NCI-H1105 (cell line): ENCODE measurements at places on chromosomes 11 and 22.

DNA sequence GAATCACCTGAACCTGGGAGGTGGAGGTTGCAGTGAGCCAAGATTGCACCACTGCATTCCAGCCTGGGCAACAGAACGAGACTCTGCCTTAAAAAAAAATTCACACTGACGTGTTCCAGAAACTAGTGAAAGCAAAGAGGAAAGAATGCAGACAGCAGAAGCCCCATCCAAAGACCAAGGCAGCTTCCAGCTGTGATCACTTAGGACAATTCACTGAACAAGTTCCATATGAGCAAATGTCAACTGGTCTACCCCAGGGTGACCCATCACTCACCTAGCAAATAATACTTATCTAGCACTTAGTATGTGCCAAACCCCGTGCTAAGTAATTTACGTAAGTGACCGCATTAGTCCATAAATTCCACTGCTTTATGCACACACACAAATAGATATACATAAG, 138.9 kb downstream of the LARGE1 start:
- DNase-seq: no peak

- no peak for DNase-seq
Observed at GRCh38 chr11:133726542-133726941, 118.8 kb downstream of the SPATA19 start.

DNA sequence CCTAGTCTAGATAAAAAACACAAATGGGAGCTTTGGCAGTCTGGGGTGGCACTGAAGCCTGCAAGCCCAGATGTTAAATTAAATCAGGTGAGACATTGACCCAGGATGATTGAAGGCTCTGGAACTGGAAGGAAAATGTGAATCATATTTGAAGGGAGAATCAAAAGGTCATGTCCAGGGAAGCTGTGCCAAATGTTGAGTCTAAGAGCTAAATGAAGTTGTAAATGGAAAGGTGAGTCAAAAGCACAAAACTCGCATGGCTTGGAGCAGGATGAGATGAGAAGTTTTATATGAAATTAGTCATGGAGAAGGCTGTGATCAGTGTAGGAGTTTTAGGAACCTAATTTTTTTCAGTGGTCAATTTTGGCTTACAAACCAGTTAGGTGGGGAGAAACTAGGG, 301.1 kb downstream of the BLID start:
- no peak for DNase-seq

- no peak for DNase-seq
Observed at GRCh38 chr22:38177926-38178604, 3.6 kb downstream of the PLA2G6 start.

DNA sequence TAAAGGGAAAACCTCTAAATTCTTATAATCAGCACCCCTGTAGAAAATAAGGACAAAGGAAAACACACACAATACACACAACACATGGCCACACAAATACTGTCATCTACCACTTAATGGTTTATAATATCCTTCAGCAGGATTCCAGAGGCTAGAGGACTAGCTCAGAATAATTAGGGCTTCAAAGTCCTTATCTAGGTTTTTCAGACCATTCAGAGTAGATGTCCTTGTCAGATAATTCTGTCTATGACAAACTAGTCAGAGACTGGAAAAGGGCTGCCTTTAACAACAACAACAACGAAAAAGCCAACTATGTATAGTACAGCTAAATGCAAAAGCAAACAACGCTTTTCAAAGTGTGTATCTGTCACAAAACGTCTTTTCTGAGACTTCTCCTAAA, 456.5 kb upstream of the CNTN5 start:
- no peak for DNase-seq

DNA sequence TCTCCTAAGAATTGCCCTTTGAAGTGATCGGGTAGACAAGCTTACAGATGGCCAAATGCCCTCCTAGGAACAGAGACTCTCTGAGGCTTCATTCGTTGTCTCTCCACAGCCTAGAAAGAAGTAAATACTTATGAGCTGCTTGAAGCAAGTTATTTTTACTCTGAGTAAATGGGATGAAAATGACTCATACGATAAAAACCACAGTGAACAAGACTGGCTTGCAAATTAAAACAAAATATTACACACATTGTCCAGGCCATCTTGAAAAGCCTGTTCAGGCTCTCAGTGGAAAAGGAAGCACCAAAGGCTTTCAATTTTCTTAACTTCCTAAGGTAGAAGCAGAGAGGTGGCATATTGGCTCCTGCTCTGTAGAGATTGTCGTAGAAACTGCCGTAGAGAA, 294.2 kb downstream of the NELL1 start:
- no peak for DNase-seq

GRCh38 chr22:48265000-48265625, 1502.7 kb downstream of the TBC1D22A start:
- no peak for DNase-seq

GRCh38 chr22:27537501-27537900, 264.1 kb downstream of the MN1 start:
- DNase-seq: no peak

- DNase-seq: no peak
Observed at GRCh38 chr11:69419662-69420395, 61.6 kb upstream of the LINC01488 start.

DNA sequence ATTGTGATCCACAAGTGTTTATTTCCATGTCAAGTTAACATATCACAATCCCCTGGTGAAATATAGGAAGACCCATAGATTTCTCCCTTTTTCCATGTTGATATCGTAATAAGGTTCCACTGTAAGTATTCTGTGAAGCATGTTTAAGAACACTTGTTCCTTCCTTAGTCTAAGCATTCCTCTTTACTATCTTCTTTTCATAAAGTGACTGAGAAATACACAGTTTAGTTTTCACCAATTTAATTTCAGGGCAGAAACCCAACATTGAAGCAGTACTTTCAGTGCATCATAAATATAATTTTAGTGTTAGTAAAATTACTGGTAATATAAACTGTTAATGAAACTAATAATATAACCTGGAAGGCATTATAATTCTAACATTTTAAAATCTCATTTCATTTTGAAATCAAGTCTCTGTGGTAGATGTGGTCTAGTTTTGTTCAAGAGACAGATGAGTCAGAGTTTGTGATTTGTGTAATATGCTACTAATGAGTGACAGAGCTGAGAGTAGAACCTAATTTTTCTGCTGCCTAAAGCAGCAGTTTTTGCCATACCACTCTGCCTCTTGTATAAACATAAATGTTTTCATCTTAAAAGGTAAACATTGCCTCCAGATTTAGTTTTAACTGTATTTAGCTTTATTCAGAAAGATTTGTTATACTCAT, 79.4 kb downstream of the ATM start:
- no peak for DNase-seq

GRCh38 chr11:111557425-111558111, 17.0 kb downstream of the LAYN start:
- no peak for DNase-seq

DNA sequence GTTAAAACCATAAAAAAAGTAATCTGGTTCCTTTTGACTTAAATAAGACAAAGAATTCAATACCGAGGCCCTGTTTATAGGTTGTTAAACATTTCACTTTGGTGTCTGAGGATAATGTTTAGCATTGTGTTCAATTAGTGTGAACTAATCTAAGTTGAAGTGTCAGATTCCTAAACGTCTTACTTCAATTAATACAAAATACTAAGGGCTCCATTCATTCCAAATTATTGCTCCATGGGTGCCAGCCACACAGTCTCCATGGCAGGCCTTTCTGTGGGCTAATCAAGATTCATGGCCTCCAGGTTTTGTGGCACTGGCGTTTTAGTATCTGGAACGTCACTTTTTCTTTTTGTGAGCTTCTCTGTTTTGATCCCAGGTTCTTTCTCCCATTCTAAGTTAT, 89.4 kb downstream of the TMEM135 start:
- DNase-seq: no peak

GRCh38 chr22:32177221-32177765, 18.2 kb upstream of the C22orf42 start:
- no peak for DNase-seq

DNA sequence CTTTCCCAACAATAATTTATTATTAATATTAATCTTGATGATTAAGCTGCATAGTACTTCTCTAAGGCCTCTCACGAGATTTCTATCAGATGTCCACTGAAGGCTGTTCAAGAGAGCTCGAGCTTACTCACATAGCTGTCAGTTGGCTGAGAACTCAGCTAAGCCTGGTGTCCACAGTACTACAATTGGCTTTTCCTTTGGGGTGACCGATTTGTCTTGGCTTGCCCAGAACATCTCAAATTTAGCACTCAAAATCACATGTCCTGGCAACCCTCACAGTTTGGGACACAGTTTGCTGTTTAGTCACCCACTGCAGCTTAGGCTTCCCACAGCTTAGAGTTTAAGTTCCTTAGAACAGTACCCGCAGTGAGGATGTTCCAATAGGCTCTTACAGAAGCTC, 96.5 kb downstream of the LUZP2 start:
- DNase-seq: no peak

DNA sequence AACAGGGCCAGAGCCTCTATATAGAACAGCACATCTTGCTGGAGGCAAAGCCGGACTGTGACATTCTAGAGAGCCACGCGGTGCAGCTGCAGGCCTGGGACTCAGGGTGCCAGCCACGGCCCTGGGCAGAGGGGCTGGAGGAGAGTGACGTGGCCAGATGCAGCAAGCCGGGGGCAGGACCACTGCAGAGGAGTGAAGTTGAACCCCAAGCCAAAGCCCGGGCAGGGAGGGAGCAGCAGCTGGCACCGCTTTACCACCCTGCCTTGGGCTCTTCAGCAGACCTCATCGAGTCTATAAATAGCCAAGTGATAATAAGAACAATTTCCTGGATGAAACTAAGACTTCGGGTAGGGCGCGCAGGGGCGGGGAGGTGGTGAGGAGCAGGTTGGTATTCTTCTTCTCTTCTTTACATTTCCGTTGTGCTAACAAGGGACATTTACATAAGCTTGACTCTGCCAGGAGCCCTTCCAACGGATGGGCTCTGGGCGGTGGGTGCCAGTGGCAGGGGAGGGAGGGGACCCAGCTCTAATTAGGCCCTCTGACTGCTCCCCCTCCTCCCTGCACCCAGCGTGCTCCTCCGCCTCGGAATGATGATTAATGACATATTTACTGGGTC, 110.2 kb downstream of the ST3GAL4 start:
- DNase-seq: peak; percentile 89

- no peak for DNase-seq
Observed at GRCh38 chr22:41526226-41526829, 17.9 kb downstream of the POLR3H start.

DNA sequence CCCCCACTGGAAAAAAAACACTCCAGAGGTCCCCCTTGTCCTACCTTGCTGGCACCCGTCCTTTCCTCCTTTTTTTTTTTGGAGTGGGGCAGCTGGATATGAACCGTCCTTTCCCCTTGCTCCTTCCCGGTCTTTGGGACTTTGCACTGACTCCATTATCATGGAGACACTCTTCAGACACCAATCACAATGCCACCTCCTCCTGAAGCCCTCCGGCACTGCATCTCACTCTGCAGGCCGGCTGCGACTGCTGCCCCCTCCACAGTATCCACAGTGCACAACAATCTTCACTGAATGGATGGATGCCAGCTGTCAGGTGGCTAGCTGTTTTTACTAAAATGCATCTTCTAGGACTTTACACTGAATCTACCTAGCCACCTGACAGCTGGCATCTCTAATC, 12.7 kb upstream of the RGL4 start:
- DNase-seq: no peak

- no peak for DNase-seq
Observed at GRCh38 chr11:10622957-10623791, 54.7 kb upstream of the LYVE1 start.

DNA sequence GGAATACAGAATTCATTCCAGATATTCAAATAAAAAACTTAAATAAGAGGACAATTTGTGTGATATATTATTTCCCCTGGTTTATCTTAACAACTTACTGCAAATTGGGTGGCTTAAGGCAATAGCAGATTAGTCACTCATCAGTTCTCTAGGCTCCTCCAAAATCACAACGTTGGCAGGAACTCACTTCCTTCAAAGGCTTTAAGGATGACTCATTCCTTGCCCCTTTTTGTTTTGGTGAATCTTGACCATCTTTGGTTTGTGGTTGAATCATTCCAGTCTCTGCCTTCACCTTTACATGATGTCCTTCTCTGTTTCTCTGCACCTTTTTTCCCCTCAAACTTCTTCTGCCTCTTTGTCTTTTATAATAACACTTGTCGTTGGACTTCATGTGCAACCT, 3.4 kb downstream of the OR10AG1 start:
- no peak for DNase-seq

DNA sequence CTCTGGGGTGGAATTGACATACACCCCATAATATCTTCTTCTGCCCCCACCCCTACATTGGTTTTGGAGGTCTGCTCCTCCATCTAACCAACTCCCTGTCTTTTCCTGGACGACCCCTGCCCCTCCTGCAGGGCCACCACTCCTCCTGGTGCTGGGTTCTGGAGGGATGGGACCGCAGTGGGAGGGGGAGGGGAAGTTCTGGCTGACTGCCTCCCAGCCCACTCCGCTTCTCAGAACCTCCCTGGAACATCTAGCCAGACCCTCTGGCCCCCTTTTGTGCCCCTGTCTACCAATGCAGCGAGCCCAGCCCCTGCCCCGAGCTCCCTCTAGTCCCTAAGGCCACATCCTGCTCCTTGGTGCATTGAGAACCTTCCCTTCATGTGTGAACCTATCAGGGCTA, 1.2 kb downstream of the MYRF start:
- DNase-seq: no peak

- peak; percentile 54 for DNase-seq
Observed at GRCh38 chr11:12963792-12964536, 45.2 kb upstream of the RASSF10 start.

- DNase-seq: no peak
Observed at GRCh38 chr11:113782134-113782533, 2.5 kb downstream of the CLDN25 start.

GRCh38 chr11:86099874-86100273, 31.0 kb upstream of the PICALM start:
- no peak for DNase-seq

DNA sequence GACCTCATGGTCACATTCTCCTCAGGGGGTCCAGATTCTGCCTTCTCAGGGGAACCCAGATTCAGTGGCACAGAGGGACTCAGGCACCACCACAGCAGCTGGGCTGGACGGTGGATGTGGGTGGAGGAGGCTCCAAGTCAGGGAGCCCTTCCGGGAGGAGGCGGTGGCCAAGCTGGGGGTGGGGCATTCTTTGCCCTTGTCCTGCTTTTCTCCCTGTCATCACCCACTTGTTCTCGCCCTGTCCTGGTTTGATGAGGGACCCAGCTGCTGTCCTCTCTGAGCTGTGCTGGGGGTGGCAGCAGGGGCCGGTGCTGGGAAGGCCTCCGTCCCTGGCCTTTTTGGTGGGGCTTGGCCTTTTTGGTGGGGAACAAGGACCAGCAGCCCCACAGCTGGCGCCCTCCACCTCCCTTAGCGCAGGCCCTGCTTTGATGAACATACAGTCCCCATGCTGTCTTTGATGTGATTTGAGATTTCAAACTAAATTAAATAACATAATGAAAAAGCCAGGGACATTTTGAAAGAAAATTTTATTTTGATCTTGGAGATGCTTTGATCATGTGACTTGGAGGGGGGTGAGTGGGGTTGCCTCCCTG, 1168.2 kb downstream of the BRD1 start:
- DNase-seq: no peak
